ENCODE measurements at places on chromosomes 11 and 22. TPM values are rescaled to one million over a fixed set of nuclear protein-coding genes. Genes with fewer than 3 reads are reported as not detected.

DNA sequence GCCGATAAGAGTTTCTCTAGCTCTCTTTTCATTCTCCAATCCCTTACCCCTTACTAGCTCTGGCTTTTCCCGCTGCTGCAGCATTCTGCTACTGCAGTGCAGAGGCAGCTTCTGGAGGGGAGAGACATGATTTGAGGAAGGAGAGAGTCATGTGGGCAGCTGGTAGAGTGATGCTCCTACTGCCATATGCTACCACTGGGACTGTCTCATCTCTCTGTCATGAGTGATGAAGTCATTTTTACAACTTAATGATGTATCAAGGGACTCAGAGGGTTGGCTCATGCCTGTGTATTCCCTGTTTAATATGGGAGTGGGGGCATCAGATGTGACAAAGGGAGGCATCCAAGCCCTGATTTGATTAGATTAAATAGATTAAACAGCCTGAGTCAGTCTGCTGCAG lies 11.3 kb downstream of the SLC17A6 start:
- no peak for DNase-seq

KRTAP5-7 gene
- not detected for total RNA-seq

KIF18A gene
- total RNA-seq: 3.1 TPM

DNA sequence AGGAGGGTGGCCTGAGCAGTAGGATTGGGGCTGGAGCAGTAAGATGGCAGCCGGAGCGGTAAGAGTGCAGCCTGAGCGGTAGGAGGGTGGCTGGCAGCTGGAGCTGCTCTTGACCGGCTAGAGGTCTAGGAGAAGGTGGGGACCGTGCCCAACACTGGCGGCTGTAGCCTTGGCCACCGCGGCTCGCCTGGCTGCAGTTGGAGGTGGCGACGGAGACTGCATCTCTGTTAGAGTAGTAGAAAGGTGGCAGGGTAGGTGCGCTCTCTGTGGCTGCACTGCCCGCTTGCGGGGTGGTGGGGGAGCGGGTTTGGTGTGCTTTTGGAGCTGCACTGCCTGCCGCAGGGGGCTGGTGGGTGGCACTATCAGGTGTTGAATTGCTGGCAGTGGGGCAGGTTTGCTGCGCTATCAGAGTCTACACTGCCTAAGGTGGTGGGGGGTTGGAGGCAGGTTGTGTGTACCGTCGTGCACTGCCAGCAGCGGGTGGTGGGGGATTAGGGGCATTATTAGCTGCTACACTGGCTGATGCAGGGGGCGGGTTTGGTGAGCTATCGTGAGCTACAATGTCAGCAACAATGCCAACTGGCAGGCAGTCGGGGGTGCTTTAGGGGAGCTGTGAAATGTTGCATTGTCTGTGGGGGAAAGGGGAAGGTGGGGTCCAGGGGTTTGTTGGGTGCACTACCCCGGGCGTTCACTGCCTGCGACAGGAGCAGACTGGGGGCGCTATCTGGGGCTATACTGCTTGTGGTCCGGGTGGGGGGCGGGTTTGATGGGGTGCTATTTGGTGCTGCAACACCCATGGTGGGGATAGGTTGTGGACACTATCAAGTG lies 4461.3 kb upstream of the OR11H1 start:
- no peak for DNase-seq

CCDC87 gene
- 0.18 TPM for total RNA-seq

GRCh38 chr11:134060316-134060715 lies 8.6 kb upstream of the JAM3 start:
- no peak for DNase-seq

CASP4 gene
- 1,759 TPM for total RNA-seq

- DNase-seq: no peak
Measured at GRCh38 chr11:912266-912665, 1.7 kb upstream of the CHID1 start.

- no peak for DNase-seq
Measured at GRCh38 chr22:36293606-36294292, 40.8 kb downstream of the APOL1 start.

DNA sequence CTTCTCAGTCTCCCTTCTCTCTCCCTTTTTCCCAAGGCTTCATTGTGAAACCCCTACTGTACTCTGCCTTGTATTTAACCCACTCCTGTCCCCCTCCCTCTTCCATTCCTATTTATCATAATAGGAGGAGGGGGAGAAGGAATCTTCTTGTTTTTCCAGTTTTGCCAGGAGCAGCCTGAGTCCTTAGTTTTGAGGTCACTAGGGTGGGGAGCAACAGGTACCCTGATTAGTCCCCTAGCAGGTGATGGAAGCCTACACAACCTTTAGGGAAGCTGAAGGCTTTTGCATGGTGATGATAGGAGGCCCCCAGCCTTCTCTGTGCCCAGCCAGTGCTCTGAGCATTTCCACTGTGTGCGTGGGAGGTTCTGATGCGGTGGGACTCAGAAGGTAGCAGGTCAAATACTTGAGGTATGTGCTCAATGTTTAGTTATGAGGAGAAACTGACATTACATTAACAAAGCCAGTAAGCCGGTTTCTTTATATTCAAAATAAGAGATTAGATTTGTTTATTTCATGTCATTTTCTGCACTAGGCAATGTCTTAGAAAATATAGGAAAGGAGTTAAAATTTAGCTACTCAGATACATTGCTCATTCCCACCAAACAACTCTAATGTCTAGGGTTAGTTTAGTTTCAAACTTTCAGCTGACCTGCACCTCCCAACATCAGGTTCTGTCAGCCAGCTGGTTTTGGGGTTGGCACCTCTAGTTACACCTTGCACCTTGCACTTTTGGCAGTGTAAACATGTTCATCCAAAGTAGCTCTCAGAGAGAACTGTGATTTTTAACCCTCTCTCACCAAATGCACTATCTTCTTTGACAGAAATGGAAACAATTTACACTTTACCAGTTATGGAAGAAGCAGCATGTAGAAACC lies 26.0 kb downstream of the PARVA start:
- no peak for DNase-seq

OR56A1 gene
- under 0.01 TPM for total RNA-seq

FADD gene
- 38.7 TPM for total RNA-seq

CLCF1 gene
- total RNA-seq: 6.2 TPM

DNA sequence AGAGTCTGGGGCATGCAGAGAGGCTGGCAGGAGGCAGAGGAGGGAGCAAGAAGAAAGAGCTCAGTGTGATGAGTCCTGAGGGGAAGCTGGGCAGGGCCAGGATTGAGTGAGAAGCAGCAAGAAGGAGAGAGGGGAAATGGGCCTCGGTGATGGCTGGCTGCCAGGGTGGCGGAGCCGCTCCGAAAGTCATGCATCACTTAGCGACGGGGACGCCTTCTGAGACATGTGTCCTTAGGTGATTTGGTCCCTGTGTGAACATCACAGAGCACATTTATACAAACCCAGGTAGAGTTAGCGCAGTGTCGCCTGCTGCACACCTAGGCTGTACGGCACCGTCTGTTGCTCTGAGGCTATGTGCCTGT lies 15.1 kb downstream of the TBC1D22A start:
- no peak for DNase-seq

KCNK7 gene
- not detected for total RNA-seq

DNA sequence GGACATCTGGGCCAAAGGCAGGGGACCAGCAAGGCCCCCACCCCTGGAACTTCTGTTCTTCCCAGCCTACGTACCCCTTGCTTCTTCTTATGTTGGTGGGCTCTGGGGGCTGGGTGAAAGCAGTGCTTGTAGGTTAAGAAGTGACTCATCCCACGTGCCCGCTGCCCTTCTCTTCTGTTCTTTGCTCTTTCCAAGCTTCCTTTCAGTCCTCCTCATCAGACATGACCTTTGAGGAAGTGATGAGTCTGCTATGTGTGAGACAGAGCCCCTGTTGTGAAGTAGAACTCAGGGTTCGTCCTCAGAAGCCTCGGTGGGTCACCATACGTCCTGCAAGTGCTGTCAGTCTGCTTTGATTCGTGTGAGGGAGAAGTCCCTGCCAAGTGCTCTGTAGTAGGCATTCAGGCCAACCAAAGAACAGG lies 12.7 kb downstream of the MED15 start:
- DNase-seq: no peak

SPDYC gene
- not detected for total RNA-seq

OR51F1 gene
- total RNA-seq: not detected

TRIOBP gene
- 133 TPM for total RNA-seq

- DNase-seq: no peak
Measured at GRCh38 chr11:66115638-66116301, 45.7 kb downstream of the PACS1 start.

GRCh38 chr11:67468456-67468758 lies 644 bp downstream of the TMEM134 start:
- DNase-seq: no peak
